ENCODE measurements at places on chromosomes 1 and 21. TPM values are rescaled to one million over a fixed set of nuclear protein-coding genes. Genes with fewer than 3 reads are reported as not detected.

DNA sequence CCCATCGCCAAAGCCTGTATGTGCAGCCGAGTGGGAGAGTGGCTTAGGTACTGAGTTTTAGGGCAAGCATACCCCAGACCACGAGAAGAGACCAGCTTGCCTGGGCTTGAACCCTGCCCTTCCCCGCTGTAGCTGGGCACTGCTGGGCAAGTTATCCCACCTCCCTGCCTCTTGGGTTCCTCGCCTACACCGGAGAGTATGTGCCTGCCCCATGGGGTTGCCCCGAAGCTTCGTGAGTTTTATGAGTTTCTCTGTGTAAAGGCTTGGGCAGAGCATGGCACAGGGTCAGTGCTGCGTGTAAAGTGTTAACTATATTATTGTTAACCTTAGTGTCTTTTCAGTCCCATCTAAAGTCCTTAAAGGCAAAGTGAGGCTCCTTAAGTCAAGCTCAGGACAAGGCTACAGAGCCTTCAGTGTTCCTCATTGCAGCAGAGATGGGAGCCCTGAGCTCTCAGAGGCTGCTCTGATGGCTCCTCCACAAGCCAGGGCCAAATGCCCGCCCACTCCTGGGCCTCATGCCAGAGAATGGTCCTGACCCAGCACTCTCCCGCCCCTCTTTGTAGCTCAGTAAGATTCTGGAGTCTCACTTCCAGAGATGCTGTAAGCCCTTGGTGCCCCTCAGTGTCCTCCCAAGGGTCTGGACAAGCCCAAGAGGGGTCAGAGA, 37.0 kb upstream of the KCNA10 start:
- no peaks in the 10 kb centered on the region for H3K36me3 ChIP-seq
- no peak overlapping the region for H3K27ac ChIP-seq
- H3K4me3 ChIP-seq, result no peak overlapping the region

GRCh38 chr1:243791586-243792267, 58.3 kb downstream of the AKT3 start:
- H3K4me1 ChIP-seq, result peaks cover 14% of the 10 kb centered on the region
- H3K27me3 ChIP-seq, result no peaks in the 10 kb centered on the region
- H3K27ac ChIP-seq, result no peak overlapping the region
- H3K4me3 ChIP-seq, result no peak overlapping the region
- H3K36me3 ChIP-seq, result no peaks in the 10 kb centered on the region

GRCh38 chr1:1223321-1223720, 8.5 kb downstream of the SDF4 start:
- H3K36me3 ChIP-seq, result peaks cover 68% of the 10 kb centered on the region
- H3K27ac ChIP-seq, result no peak overlapping the region
- H3K4me3 ChIP-seq, result no peak overlapping the region
- no peaks in the 10 kb centered on the region for H3K27me3 ChIP-seq
- no peak for DNase-seq

Gene CHI3L2
- 1.3 TPM for total RNA-seq

Gene KCNJ15
- 0.60 TPM for total RNA-seq

Gene OR2T35
- total RNA-seq, result not detected
